Hematopoietic multipotent progenitor cell treated with erythropoietin and hydrocortisone succinate and interleukin-3 and kit ligand, for 17 days (in vitro differentiated cells): ENCODE measurements at places on chromosomes 3 and 15.

GRCh38 chr3:42762046-42762724 is 10.9 kb downstream of the CCDC13 start:
- no peak for DNase-seq

DNA sequence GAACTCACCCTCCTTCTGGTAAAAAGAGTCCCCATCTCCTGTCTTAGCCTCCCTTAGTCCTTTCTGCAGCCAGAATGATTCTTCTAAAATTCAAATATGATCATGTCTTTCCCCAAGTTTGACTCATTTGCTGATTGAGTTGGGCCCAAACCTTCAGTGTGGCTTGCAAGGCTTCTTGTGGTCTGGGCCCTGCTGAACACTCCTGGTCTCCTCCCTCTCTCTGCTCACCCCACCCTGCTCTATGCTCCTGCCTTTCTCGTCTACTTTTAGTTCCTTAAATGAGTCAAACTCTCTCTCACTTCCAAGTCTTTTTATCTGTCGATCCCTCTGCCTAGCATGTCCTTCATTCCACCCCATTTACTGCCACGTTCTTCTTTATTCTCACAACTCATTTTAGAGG is 72.6 kb downstream of the CCR1 start:
- DNase-seq: no peak

DNA sequence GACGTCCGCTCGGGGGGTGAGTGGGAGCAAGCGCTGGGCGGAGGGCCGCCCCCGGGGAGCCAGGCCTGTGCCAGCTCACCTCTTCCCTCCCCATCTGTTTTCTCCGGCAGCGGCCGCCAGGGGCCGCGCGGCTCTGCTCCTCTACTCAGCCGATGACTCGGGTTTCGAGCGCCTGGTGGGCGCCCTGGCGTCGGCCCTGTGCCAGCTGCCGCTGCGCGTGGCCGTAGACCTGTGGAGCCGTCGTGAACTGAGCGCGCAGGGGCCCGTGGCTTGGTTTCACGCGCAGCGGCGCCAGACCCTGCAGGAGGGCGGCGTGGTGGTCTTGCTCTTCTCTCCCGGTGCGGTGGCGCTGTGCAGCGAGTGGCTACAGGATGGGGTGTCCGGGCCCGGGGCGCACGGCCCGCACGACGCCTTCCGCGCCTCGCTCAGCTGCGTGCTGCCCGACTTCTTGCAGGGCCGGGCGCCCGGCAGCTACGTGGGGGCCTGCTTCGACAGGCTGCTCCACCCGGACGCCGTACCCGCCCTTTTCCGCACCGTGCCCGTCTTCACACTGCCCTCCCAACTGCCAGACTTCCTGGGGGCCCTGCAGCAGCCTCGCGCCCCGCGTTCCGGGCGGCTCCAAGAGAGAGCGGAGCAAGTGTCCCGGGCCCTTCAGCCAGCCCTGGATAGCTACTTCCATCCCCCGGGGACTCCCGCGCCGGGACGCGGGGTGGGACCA is 632 bp upstream of the CRELD1 start:
- DNase-seq: peak; percentile 75

DNA sequence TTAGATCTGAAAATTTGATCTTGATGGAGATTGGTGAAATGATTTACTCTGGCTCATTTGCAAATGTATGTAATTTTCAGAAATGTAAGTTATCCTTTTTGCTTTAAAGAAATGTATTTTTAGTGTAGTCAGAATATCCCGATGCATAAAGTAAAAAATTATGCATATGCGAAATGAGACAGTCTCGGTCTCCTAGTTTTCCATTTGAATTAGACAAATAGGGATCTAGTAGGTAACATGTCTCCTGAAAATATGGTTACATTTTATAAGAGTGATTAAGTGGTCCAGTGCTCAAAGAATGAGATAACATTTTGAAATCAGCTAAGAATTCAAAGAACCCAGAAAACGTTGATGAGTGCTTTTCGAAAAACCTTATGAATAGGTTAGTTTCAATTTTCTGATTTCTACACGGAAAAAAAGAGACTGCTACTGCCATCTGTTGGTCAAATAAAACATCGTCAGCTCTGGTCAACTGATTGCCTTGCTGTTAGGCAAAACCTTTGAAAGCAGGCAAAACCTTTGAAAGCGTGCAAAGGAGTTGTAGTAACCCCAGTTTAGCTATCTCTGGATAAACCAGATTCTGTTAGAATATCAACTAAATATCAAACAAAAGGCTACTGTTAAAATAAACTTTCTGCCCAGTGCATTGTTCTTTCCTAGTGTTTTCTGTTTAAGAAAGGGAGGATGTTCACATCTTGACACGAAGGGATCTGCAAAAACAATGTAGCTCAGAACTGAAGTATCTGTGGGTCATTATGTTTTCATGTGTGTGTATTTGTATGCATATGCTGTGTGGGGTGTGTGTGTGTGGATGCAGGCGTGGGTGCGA is 59.3 kb upstream of the CHMP2B start:
- DNase-seq: peak; percentile 50

DNA sequence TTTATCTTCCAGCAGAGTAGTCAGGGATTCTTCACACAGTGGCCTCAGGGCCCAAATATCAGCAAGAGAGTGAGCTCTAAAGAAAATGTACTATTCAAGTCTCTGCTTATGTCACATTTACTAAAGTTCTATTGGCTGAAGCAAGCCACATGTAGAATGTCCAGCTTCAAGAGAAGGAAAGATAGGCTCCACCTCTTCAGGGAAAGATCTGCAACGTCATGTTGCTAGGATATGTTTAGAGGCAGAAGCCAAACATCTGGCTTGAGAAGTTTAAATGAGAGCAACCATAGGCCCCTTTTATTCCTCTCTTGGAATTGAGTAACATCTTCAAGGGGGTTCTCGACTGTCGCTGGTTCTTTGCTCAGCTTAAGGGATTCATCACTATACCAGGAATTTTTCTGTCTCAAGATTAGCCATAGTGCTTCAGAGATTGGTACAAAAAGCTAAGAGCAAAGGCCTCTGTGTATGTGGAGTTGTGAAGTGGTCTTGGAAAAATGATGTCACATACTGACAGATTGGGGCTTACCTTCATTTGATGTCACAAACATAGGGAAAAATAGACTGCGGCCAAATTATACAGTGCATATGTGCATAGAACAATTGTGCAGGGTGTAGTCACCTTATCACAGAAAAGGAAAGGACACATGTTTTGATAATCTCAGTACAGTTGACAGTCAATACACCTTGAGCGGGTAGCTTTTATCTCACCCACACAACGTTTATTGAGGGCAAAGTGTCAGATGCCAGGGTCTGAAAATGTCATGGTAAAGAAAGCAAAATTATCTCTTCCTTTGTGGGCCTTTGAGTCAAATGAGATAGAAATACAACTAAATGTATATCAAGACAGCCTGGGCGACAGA is 11.3 kb upstream of the THRB start:
- DNase-seq: peak; percentile 26

GRCh38 chr15:58677426-58677825 is 72.1 kb downstream of the ADAM10 start:
- DNase-seq: no peak

- no peak for DNase-seq
Measured at GRCh38 chr15:70954171-70954570, 61.5 kb downstream of the LRRC49 start.

DNA sequence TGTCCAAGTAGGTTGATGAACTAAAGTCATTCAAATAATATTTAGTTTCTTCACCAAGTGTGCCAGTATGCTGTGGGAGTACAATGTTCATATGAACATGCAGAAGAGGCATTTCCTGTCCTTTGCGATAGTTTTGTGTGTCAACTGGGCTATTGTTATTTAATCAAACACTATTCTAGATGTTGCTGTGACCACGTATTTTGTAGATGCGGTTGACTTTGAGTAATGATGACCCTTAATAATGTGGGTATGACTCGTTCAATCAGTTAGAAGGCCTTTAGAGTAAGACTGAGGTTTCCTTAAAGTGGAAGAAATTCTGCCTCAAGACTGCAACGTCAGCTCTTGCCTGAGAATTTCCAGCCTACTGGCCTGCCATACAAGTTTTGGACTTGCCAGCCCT is 470.7 kb upstream of the CBLB start:
- no peak for DNase-seq

- DNase-seq: no peak
Measured at GRCh38 chr15:63052961-63053698, 10.6 kb downstream of the TPM1 start.

GRCh38 chr3:55911266-55911665 is 424.2 kb upstream of the WNT5A start:
- DNase-seq: no peak

- peak; percentile 38 for DNase-seq
Measured at GRCh38 chr3:129266651-129267050, 12.0 kb upstream of the HMCES start.

DNA sequence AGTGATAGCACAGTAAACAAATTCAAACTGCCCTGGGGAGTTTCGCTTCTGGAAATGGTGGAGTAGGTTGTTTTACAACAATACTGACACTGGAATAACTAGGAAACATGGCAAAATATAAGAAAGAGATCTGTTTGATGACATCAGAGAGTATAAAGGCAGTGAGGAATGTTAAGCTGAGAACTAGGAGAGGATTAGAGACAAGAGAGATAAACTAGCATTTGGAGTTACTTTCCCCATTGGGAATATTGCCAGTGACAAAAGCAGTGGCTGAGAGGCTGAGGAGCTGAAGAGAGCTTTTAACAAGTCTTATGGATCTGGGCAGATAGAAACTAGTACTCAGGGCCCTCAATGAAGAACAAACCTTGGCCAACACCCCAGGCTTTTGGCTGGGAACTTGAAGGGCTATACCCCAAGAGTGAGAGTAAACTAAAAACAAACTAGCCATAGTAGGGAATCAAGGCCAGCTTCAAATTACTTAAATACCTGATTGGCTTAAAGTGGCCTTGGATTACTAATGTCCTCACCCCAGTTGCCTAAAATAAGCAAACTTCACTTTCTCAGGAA is 280.4 kb downstream of the KLF13 start:
- no peak for DNase-seq

DNA sequence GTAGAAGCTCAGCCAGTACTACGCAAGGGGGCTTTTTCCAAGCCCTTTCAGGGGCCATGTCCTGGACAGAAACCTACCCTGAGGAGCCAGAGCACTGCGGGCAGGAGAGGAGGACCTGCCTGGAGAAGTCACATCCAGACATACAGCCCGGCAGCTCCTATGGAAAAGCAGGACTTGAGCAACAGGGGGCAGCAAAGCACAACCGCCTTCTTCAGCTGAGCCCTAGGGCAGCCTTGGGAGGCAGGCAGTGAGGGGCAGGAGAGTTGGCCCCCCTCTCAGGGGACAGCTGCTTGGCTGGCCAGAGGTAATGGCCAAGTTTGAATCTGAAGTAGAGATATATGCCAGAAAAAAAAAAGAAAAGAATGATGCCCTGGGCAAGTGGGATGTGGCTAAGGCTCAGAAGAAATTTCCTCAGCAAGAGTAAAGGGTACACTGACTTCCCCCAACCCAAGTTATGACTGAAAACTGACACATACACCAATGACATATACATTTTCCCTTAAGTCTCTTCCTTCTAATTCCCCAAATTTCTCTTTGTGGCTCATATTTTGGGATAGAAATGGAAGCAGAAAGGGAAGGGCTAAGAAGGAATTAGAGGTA is 56.9 kb downstream of the CYP19A1 start:
- DNase-seq: no peak

DNA sequence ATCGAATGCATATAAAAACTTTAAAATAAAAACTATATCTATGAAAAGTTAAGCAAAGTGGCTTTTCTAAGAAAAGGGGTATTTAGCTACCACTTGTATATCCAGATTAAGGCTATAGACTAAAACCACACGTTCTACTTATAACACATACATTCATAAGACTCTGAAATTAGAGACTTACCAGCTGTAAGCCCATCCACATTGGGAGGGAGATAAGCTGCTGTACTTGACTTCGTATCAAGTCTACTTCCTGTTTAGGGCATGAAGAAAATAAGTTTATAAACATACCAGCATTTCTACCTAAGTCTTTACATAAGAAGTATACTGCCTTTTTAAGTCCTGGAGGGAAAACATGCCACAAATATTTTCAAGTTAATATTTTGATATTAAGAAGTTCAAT is 27.7 kb downstream of the AQR start:
- no peak for DNase-seq

- DNase-seq: no peak
Measured at GRCh38 chr15:83612898-83613635, 40.9 kb upstream of the ADAMTSL3 start.

DNA sequence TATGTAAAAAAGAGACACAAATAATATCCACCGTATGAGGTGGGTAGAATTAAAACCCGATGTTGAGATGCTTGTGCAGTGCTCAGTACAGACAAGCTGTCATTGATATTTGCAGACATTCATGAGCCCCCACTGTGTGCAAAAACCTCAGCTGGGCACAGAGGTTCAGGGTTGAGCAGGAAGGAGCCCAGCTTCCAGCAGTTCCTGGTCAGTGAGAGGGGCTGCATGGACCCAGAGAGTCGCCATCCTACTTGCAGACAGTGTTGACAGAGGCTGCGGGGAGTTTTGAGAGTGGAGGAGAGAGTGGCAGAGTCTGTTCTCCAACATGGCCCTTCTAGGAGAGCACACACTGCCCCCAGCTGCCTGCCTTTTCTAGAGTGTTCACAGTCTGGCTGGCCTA is 6.1 kb upstream of the LTF start:
- DNase-seq: no peak

- no peak for DNase-seq
Measured at GRCh38 chr3:169153656-169154055, 509.9 kb downstream of the MECOM start.

DNA sequence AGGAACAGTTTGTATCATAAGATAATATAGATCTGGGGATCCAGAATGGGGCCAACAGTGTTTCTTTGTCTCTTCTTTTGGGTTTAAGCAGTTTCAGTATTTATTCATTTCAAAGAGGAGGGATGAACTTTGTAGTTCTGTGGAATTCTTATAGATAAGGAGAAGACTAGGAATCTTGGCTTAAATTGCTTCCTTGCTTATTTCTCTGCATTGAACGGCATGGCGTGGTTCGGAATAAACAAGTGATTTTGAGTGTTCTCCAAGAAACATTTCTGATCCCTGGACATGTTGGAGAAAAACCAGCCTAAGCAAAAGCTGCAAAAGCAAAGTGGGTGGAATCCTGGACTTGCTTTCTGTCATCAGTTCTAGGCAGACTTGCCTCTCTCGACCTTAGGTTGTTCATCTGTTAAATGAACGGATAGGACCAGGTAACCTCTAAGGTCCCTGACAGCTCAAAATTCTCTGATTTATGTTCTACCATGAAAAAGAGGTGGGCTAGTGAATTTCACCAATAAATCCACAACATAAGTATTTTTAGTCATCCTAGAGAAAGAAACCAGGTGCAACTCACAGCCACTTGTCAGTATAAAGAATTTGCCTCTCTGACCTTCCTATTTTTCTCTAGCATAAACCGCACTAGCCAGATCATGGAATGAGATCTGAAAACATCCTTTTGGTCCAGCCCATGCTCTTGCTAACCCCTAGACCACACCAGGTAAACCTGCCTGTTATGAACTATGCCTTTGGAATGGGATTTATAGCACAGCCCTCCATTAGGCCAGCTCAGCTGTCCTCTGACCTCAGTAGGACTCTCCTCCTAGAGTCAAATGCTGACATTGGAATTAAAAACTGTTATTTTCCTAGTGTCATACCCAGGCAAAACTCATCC is 78.8 kb downstream of the CLDN11 start:
- no peak for DNase-seq
